ENCODE measurements at places on chromosomes 4 and X. TPM values are rescaled to one million over a fixed set of nuclear protein-coding genes. Genes with fewer than 3 reads are reported as not detected.

DNA sequence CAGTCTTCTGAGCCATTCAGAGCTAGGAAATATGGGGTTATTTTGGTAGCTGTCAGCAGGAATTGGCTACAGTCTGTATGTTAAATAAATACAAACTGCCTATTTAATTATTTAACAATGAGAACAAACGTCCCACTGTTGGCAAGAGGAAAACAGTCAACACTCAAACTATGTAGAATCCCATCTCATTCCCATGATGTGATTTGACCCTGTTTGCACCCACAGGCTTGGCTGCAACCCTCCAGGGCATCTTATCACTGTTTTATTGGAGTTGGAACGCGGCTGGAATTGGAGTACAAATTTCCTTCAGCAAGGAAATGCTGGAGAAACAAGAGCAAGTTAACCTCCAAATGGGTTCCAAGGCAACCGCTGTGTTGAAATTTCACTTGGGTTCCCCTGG, 124.0 kb downstream of the KIT start:
- H3K27me3 ChIP-seq, result no peaks in the 10 kb centered on the region
- H3K27ac ChIP-seq, result no peak overlapping the region
- no peak overlapping the region for H3K4me3 ChIP-seq
- peaks cover 12% of the 10 kb centered on the region for H3K4me1 ChIP-seq

DNA sequence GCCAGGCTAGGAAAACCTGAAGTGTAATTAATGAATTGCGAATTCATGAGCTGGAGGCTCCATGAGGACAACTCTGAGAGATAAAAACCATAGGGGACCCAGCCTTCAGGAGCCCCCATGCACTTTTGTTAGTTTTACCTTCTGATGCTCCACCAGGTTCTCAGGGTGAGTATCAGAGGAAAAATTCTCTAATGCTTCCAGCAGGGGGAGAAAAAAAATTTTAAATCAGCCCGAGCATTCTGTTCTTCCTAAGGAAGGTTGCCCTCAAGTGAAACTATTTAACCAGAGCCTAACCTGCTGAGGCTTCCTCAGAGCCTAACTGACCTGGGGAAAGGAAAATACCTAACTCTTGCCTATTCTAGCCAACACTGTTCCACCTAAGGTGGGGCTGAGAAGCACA, 552.6 kb downstream of the PPARGC1A start:
- H3K4me3 ChIP-seq, result no peak overlapping the region
- no peak overlapping the region for H3K27ac ChIP-seq
- H3K4me1 ChIP-seq, result no peaks in the 10 kb centered on the region
- H3K36me3 ChIP-seq, result no peaks in the 10 kb centered on the region
- no peak for DNase-seq

DNA sequence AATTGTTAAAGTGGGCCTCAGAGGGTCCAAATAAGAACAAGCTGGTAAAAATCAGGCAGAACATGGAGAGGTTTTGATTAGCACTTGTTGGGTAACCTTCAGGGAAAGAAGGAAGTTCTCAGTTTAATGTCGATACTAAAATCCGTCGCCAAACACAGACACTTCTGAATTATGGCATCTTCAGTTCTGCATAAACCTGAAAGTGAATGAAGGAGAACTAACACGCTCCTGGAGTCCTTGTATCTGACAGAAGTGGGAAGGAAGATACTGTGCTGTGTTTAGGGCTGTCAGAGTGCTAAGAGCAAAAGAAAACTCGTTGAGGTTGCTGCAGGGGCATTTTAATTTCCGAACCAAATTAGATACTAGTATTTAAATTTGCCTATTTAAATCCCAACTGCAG, 106.2 kb downstream of the TMA16 start:
- H3K27ac ChIP-seq, result no peak overlapping the region

DNA sequence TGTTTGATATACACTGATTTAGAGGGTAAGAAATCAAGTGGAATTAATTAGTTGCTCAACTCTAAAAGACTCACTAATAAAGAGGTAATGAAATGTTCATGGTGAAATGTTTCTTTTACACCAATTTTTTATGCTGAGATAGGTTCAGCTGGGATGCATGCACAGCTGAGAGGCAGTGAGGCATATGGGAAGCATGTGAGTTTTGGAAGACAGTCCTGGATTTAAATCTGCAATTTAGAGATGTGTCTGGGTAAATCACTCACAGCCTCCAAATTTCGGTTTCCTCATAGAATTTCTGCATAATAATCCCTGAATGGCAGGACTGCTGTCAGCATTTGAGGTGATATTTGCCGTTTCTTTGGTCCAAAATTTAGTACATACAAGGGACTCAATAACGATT, 48.2 kb upstream of the AADAT start:
- no peaks in the 10 kb centered on the region for H3K4me1 ChIP-seq
- H3K4me3 ChIP-seq, result no peak overlapping the region
- no peak overlapping the region for H3K27ac ChIP-seq
- DNase-seq, result no peak
- H3K36me3 ChIP-seq, result no peaks in the 10 kb centered on the region

Gene SMR3B
- not detected for total RNA-seq

- H3K27me3 ChIP-seq, result no peaks in the 10 kb centered on the region
- H3K4me1 ChIP-seq, result no peaks in the 10 kb centered on the region
- H3K36me3 ChIP-seq, result no peaks in the 10 kb centered on the region
- no peak overlapping the region for H3K4me3 ChIP-seq
- H3K27ac ChIP-seq, result no peak overlapping the region
These were observed 471.2 kb downstream of the IQCM start for GRCh38 chr4:149344436-149344835.

Gene SRPX
- 39.2 TPM for total RNA-seq

DNA sequence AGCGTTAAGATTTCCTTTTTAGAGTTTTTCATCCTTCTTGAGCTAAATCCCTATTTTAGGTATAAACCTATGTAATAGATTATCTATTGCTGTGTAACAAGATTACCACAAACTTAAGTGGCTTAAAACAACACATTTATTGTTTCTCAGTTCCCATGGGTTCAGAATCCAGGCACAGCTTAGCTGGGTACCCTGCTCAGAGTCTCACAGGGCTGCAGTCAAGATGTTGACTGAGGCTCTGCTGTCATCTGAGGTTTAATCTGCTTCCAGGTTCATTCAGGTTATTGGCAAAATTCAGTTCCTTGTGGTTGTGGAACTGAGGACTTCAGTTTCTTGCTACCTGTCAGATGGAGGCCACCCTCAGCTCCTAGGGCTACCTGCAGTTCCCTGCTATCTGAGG, 60.9 kb downstream of the GK start:
- no peak overlapping the region for H3K4me3 ChIP-seq
- no peaks in the 10 kb centered on the region for H3K4me1 ChIP-seq
- peaks cover 10% of the 10 kb centered on the region for H3K36me3 ChIP-seq

DNA sequence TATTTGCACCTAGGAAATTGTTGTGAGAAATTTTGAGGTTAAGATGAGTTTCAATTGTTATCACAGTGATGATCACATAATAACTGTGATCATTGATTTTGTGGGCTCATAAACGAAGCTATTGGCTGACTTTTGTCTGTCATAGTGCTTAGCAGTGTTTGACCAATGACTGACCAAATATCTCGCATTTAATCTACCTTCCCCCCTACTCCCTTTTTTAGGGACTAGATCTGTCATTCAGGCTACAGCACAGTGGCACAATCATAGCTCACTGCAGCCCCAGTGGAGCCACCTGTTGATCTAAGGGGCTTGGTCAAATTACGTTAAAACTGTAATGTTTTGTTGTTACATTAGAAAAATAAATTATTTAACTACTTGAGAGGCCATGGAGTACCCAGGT, 1.5 kb downstream of the FUNDC2 start:
- no peak overlapping the region for H3K27ac ChIP-seq
- H3K4me3 ChIP-seq, result no peak overlapping the region
- no peaks in the 10 kb centered on the region for H3K36me3 ChIP-seq
- DNase-seq, result no peak
- H3K27me3 ChIP-seq, result no peaks in the 10 kb centered on the region
- H3K4me1 ChIP-seq, result no peaks in the 10 kb centered on the region

- H3K36me3 ChIP-seq, result peaks cover 8% of the 10 kb centered on the region
- no peaks in the 10 kb centered on the region for H3K27me3 ChIP-seq
- no peak for DNase-seq
- no peak overlapping the region for H3K4me3 ChIP-seq
These were observed 11.6 kb downstream of the RBMX2 start for GRCh38 chrX:130413415-130413814.

Gene GABRG1
- total RNA-seq, result not detected

- DNase-seq, result peak; percentile 55
- no peaks in the 10 kb centered on the region for H3K36me3 ChIP-seq
- no peaks in the 10 kb centered on the region for H3K4me1 ChIP-seq
- H3K4me3 ChIP-seq, result peak within 1 kb of the TSS; percentile 89
These were observed at the start of gene TBC1D9 for GRCh38 chr4:140756319-140757231. Gene TBC1D9 (minus strand): TSS chr4:140756385. CDS start chr4:140756045, 340 bp downstream.

- DNase-seq, result no peak
- H3K27me3 ChIP-seq, result no peaks in the 10 kb centered on the region
- no peak overlapping the region for H3K27ac ChIP-seq
- H3K4me1 ChIP-seq, result no peaks in the 10 kb centered on the region
- H3K36me3 ChIP-seq, result no peaks in the 10 kb centered on the region
- no peak overlapping the region for H3K4me3 ChIP-seq
These were observed 105.9 kb upstream of the GPRIN3 start for GRCh38 chr4:89413518-89413917.

Gene CCNA2
- total RNA-seq, result 59.7 TPM

Gene HTN3
- total RNA-seq, result not detected

- H3K4me3 ChIP-seq, result no peak overlapping the region
- no peak for DNase-seq
- peaks cover 5% of the 10 kb centered on the region for H3K4me1 ChIP-seq
- no peak overlapping the region for H3K27ac ChIP-seq
- 0 out of 2 replicates have a peak, but pooled peaks cover 3% of the 10 kb centered on the region for H3K36me3 ChIP-seq
These were observed 12.8 kb upstream of the FAM200B start for GRCh38 chr4:15668566-15669435.

DNA sequence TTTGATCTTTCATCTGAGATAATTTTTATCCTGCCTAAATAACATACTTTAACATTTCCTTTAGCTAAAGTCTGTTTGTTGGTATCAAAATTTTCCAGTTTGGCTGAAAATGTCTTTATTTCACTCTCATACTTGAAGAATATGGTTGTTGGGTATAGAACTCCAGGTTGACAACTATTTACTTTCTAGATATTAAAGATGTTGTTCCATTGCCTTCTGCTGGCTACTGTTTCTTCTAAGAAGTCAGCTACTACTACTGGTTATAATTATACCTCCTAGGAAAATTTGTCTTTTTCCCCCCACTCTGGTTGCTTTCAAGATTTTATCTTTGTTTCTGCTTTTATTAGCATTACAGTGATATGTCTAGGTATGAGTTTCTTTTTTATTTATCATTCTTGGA, 75.7 kb downstream of the SH3RF1 start:
- no peak overlapping the region for H3K4me3 ChIP-seq
- no peak for DNase-seq
- no peaks in the 10 kb centered on the region for H3K36me3 ChIP-seq
- no peak overlapping the region for H3K27ac ChIP-seq
- H3K4me1 ChIP-seq, result peaks cover 4% of the 10 kb centered on the region
- no peaks in the 10 kb centered on the region for H3K27me3 ChIP-seq

DNA sequence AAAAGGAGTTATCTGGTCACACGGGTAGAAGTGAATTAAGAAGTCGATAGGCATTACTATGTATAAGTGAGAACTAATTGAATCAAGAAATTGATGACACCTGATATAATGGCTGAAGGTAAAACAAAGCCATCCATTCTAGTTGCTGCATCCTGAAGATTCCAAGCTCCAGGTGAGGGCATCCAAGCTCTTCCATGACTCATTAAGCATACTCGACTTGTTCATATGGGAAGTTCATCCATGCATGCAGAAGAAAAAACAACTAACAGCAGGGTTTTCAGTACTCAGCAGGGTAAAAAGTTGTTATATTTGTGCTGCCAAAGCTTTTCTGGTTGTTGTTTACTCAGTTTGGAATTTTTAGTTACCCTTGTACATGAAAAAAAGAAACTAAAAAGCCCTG, 508.0 kb upstream of the CXorf51A start:
- H3K36me3 ChIP-seq, result no peaks in the 10 kb centered on the region
- H3K27ac ChIP-seq, result no peak overlapping the region
- no peaks in the 10 kb centered on the region for H3K4me1 ChIP-seq
- H3K27me3 ChIP-seq, result no peaks in the 10 kb centered on the region

GRCh38 chr4:15344041-15344440, 83.8 kb upstream of the C1QTNF7 start:
- H3K4me3 ChIP-seq, result no peak overlapping the region
- DNase-seq, result peak; percentile 96
- no peaks in the 10 kb centered on the region for H3K36me3 ChIP-seq
- H3K4me1 ChIP-seq, result peaks cover 9% of the 10 kb centered on the region
- peaks cover 10% of the 10 kb centered on the region for H3K27me3 ChIP-seq

DNA sequence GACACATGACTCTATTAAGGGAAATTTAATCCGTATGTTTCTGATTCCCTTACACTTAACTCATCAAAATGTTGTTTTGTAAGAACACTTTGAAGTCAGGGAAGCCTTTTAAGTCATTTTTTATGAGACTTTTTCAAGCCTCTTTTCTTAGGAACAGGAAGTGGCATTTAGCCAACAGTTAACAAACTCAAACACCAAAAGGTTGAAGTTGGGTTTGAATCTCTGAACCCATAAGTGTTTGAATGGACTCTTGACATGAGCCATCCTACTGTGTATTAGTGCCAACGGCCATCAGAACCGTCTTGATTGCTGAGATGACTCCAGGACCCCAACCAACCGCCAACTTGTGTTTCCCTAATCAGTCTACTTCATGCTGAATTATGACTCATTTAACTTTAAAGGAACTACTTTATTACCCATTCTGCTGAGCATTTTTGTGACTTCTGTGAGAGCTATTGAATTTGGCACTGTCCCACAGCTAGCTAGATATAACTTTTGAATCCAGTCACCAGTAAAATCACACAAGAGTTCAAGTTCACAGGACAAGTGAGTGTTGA, 209.1 kb upstream of the FAT1 start:
- H3K36me3 ChIP-seq, result no peaks in the 10 kb centered on the region
- no peak overlapping the region for H3K27ac ChIP-seq
- no peaks in the 10 kb centered on the region for H3K27me3 ChIP-seq
- no peak overlapping the region for H3K4me3 ChIP-seq
- peak; percentile 74 for DNase-seq

DNA sequence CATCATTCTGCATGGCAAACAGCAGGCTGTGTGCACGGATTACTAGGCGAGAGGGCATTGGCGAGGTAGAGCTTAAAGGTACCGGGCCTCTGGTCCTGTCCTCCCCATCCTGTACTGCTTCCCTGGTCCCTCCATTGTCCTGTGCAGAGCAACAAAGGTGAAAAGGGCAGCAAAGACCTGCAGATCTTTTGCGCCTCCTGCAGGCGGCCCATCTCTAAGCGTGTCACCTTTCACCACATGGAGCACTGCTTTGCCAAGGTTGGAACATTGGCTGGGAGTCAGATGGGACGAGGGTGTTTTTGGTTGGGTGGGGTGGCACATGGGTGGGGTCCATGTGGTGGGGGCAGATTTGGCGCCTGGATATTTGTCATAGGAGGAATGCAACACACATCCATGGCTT, 64.7 kb upstream of the UXT start:
- peaks cover 4% of the 10 kb centered on the region for H3K27me3 ChIP-seq
- no peaks in the 10 kb centered on the region for H3K36me3 ChIP-seq
- H3K4me1 ChIP-seq, result no peaks in the 10 kb centered on the region
- no peak overlapping the region for H3K4me3 ChIP-seq

Gene PDHA2
- not detected for total RNA-seq

Gene STARD8
- total RNA-seq, result 1.7 TPM

Gene RAB9B
- total RNA-seq, result 0.90 TPM

Gene CD40LG
- not detected for total RNA-seq
